Bronchial epithelial cell (primary cell): ENCODE measurements at places on chromosomes 6 and 20. TPM values are rescaled to one million over a fixed set of nuclear protein-coding genes. Genes with fewer than 3 reads are reported as not detected.

OTOR gene
- total RNA-seq: not detected in 2 replicates

RMND1 gene
- total RNA-seq: 25.0 and 51.6 TPM in 2 replicates

EEF1E1 gene
- 54.0 and 120 TPM in 2 replicates for total RNA-seq

ZBTB46 gene
- 0.53 and 2.0 TPM in 2 replicates for total RNA-seq

BIRC7 gene
- total RNA-seq: not detected in 2 replicates

HLA-DOB gene
- total RNA-seq: 0.26 and 3.2 TPM in 2 replicates

PSORS1C1 gene
- 5.1 and 6.3 TPM in 2 replicates for total RNA-seq

RBBP8NL gene
- total RNA-seq: under 0.01 and 1.0 TPM in 2 replicates
